ENCODE measurements at places on chromosomes 16 and 17. TPM values are rescaled to one million over a fixed set of nuclear protein-coding genes. Genes with fewer than 3 reads are reported as not detected.

TPSG1 gene
- total RNA-seq, result not detected

MRPL27 gene
- 59.6 TPM for total RNA-seq

CRHR1 gene
- not detected for total RNA-seq

STX1B gene
- total RNA-seq, result 0.27 TPM

KCNG4 gene
- total RNA-seq, result not detected

EZH1 gene
- 21.3 TPM for total RNA-seq

CNGB1 gene
- 0.07 TPM for total RNA-seq

HAP1 gene
- total RNA-seq, result 0.07 TPM

RABEP1 gene
- 66.9 TPM for total RNA-seq

PSMC3IP gene
- 14.5 TPM for total RNA-seq

KRT32 gene
- not detected for total RNA-seq

MYH13 gene
- total RNA-seq, result not detected

NXN gene
- 33.6 TPM for total RNA-seq
